Spinal cord (tissue), 10 donors: ENCODE measurements at places on chromosomes 16 and 17. TPM values are rescaled to one million over a fixed set of nuclear protein-coding genes. Genes with fewer than 3 reads are reported as not detected.

Gene ATAD5
- total RNA-seq = 5.4 TPM

Gene MT1M
- 4.0 TPM for total RNA-seq

GRCh38 chr17:75403131-75403530 lies 2.3 kb downstream of the GRB2 start:
- H3K27me3 ChIP-seq = no peaks in the 10 kb centered on the region
- no peak overlapping the region for H3K4me3 ChIP-seq
- peaks cover 9% of the 10 kb centered on the region for H3K4me1 ChIP-seq
- H3K27ac ChIP-seq = no peak overlapping the region

DNA sequence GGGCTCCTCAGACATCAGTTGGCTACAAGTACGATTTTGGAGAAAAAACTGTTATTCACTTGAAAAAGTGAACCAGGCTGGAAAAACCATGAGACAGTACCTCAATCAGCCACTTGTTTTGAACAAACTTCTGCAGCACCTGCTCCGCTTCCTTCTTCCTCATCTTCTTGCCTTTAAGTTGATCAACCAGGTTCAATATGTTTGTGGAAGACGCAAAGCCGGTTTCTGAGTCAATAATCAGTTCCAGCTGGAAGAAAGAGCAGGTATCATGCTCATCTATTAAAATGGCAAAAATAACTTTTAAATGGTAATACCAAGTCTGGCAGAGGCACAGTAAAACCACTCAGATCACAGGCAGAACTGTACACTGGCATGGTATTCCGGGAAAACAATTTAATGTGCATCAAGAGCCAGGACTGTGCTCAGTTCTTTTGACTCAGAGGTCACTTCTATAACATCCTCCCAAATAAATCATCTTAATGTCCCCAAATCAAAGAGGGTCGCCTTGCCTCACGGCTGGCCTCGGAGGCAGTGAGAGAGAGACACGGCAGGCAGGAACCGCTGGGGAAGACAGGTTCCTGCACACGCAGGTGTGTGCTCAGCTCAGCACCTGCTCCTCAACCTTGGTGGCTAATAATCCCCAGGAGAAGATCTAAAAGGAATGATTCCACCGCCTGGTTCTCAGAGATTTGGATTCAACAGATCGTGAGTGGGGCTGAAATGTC lies 29.7 kb downstream of the KDM8 start:
- H3K27me3 ChIP-seq = no peaks in the 10 kb centered on the region
- no peak for DNase-seq
- H3K36me3 ChIP-seq = peaks cover 61% of the 10 kb centered on the region
- peaks cover 30% of the 10 kb centered on the region for H3K4me1 ChIP-seq

DNA sequence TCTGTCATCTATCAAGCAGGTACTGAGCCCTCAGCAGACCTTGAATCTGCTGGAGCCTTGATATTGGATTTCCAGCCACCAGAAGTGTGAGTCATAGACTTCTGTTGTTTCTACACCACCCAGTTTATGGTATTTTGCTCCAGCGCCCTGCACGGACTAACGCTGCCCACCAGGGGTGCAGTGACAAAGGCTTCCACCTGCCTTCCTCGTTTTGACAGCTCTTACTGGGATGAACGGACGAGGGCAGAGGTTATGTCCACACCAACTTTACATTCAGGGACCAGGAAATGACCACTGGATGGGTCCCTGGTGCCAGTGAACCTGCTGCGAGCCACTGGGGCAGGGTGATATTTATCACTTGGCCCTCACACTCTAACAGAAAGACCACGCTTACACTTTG lies 66.6 kb upstream of the CBX4 start:
- DNase-seq = no peak
- H3K4me1 ChIP-seq = peaks cover 18% of the 10 kb centered on the region
- no peaks in the 10 kb centered on the region for H3K27me3 ChIP-seq

DNA sequence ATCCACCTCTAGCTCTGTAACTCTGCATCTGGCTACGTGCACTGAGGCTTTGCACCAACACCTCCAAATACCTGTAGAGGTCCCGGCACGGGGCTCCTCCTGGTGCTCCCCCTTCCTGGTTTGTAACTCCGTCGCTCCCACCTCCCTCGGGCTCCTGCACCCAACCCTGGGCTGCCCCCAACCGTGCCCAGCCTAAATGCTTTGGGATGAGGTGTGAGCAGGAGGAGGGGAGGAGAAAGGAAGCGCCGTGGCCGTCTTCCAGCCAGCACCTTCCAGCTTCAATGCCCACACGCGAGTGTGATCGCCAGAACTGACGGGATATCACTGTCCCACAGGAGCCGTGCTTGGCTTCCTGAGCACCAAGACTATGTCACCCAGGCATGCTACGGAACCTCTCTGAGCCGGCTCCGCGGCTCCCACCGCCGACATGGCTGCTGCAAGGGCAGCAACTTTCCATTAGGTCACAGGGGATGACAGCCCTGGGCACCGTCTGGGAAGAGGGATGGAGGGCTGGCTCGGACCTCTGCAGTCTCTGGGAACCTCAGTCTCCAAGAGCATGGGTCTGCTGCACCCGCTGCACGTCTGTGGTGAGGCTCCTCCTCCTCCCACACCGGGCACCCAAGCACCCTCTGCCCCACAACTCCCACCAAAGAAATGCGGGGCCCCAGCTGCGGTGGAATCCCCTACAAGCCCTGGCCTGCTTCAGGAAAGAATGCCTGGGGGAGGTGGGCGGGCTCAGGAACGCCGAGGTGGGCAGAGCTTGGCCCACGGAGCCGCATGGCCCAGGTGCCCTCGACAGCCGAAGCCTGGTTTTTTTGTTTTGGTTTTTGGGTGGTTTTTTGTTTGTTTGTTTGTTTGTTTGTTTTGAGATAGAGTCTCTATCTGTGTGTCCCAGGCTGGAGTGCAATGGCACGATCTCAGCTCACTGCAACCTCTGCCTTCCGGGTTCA lies 6.4 kb upstream of the SLC38A10 start:
- peaks cover 3% of the 10 kb centered on the region for H3K36me3 ChIP-seq
- no peak overlapping the region for H3K27ac ChIP-seq
- no peak overlapping the region for H3K4me3 ChIP-seq
- peaks cover 3% of the 10 kb centered on the region for H3K4me1 ChIP-seq

GRCh38 chr16:89308391-89309333 lies 91.2 kb downstream of the ZNF778 start:
- H3K27ac ChIP-seq = no peak overlapping the region
- no peaks in the 10 kb centered on the region for H3K27me3 ChIP-seq
- peaks cover 52% of the 10 kb centered on the region for H3K36me3 ChIP-seq
- no peak for DNase-seq
- H3K4me3 ChIP-seq = no peak overlapping the region

- peaks cover 11% of the 10 kb centered on the region for H3K36me3 ChIP-seq
- H3K4me3 ChIP-seq = peak within 1 kb of the TSS; percentile 48
- H3K4me1 ChIP-seq = peaks cover 65% of the 10 kb centered on the region
- peak; percentile 88 for DNase-seq
These were observed at the start of gene TSPOAP1 for GRCh38 chr17:58328195-58329034. Gene TSPOAP1, minus strand, starts transcription at chr17:58328795. Its CDS starts 875 bp downstream, at chr17:58327920.

- no peak overlapping the region for H3K27ac ChIP-seq
- H3K27me3 ChIP-seq = no peaks in the 10 kb centered on the region
- peaks cover 14% of the 10 kb centered on the region for H3K4me1 ChIP-seq
- DNase-seq = no peak
- no peak overlapping the region for H3K4me3 ChIP-seq
These were observed 18.5 kb upstream of the APRT start for GRCh38 chr16:88830258-88830657.

DNA sequence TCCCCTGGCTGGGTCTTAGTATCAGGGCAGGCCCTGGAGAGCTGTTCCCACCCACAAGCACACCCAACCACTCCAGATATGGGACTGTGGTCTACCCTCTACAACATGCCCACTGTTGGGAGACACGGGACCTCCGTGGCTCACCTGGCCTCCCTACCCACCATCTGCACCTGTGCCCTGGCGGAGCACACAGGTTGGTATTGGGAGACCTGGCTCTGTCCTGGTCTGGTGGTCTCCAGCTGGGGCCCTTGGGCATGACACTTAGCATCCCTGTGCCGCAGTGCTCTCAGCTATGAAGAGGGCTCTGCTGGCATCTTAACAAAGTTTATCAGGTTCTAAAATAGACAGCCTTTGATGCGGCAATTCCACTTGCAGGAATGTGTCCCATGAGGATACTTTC lies 5.8 kb downstream of the C16orf95 start:
- H3K4me1 ChIP-seq = peaks cover under 1% of the 10 kb centered on the region
- H3K27ac ChIP-seq = no peak overlapping the region
- H3K36me3 ChIP-seq = peaks cover 7% of the 10 kb centered on the region
- H3K4me3 ChIP-seq = no peak overlapping the region
- no peaks in the 10 kb centered on the region for H3K27me3 ChIP-seq

- peak overlapping the region; percentile 41 for H3K27ac ChIP-seq
- H3K27me3 ChIP-seq = no peaks in the 10 kb centered on the region
- no peak overlapping the region for H3K4me3 ChIP-seq
- H3K36me3 ChIP-seq = no peaks in the 10 kb centered on the region
- no peaks in the 10 kb centered on the region for H3K4me1 ChIP-seq
These were observed 57.4 kb upstream of the MRTFB start for GRCh38 chr16:14013571-14014283.

GRCh38 chr17:20975566-20975965 lies 67.2 kb downstream of the USP22 start:
- H3K4me3 ChIP-seq = no peak overlapping the region
- no peak overlapping the region for H3K27ac ChIP-seq
- no peaks in the 10 kb centered on the region for H3K4me1 ChIP-seq
- H3K27me3 ChIP-seq = no peaks in the 10 kb centered on the region
- no peaks in the 10 kb centered on the region for H3K36me3 ChIP-seq
- DNase-seq = no peak

- H3K27me3 ChIP-seq = no peaks in the 10 kb centered on the region
- DNase-seq = no peak
- no peak overlapping the region for H3K27ac ChIP-seq
- H3K4me1 ChIP-seq = no peaks in the 10 kb centered on the region
- H3K4me3 ChIP-seq = no peak overlapping the region
- H3K36me3 ChIP-seq = no peaks in the 10 kb centered on the region
These were observed 88.1 kb downstream of the GOSR1 start for GRCh38 chr17:30565073-30565935.

DNA sequence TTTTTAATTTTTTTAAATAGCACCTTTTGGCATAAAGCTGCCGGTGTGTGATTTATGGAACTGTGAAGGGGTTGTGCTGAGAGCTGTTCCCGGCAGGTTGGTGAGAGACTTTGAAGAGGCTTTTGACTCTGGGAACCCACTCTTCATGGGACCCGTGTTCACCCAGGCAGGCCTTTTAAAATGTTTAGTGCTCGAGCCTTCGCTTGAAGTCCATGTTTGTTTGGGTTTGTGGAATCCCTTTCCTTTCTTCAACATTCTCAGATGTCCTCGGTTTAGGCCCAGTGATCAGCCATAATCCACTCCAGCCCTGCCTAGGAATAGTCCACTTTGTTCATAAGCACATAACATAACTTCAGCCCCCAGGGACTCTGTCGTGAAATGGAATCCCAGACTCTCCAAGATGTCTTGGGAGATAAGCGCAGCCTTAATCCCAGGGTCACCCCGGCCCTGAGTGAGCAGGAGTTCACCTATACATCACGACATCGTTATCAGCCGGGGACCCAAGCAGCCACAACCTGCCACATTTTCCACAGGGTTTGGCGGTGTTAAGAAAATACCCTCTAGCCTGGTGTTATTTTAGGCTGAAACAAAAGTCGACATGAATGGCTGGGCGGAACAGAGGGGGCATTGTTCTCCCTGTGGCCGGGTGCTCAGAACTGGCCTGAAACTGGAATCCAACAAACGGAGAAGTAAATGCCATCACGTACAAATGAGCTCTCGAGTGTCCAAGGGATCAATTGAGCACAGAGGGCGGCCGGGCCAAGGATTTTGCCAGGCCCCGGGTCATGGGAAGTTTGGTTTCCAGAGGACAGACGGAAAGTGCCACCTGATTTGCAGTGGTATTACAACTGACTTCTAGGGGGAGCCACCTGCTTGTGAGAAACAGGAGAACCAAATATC lies 145.7 kb upstream of the IRX3 start:
- H3K4me1 ChIP-seq = peaks cover 8% of the 10 kb centered on the region
- no peak overlapping the region for H3K27ac ChIP-seq
- no peaks in the 10 kb centered on the region for H3K36me3 ChIP-seq
- peaks cover 19% of the 10 kb centered on the region for H3K27me3 ChIP-seq

GRCh38 chr17:15368600-15368999 lies 27.2 kb upstream of the TEKT3 start:
- no peak for DNase-seq
- H3K27me3 ChIP-seq = no peaks in the 10 kb centered on the region
- H3K4me3 ChIP-seq = no peak overlapping the region
- no peaks in the 10 kb centered on the region for H3K36me3 ChIP-seq
- H3K4me1 ChIP-seq = no peaks in the 10 kb centered on the region

DNA sequence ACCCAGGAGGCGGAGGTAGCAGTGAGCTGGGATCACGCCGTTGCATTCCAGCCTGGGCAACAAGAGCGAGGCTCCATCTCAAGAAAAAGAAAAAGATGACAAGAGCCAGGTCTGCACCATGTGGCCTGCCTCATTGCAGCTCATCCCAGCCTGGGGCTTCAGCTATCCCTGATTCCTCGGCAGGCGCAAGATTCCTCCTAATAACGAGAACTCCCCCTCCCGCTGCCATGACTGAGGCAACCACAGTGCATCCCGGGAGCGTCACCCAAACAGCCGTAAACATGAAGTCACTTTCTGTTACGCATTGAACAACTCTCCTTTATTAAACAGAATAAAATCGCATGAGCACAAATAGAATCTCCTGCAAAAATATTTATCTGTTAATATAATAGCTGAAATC lies 120.6 kb downstream of the MGAT5B start:
- no peak overlapping the region for H3K4me3 ChIP-seq
- peaks cover 17% of the 10 kb centered on the region for H3K4me1 ChIP-seq
- no peaks in the 10 kb centered on the region for H3K36me3 ChIP-seq
- DNase-seq = no peak

DNA sequence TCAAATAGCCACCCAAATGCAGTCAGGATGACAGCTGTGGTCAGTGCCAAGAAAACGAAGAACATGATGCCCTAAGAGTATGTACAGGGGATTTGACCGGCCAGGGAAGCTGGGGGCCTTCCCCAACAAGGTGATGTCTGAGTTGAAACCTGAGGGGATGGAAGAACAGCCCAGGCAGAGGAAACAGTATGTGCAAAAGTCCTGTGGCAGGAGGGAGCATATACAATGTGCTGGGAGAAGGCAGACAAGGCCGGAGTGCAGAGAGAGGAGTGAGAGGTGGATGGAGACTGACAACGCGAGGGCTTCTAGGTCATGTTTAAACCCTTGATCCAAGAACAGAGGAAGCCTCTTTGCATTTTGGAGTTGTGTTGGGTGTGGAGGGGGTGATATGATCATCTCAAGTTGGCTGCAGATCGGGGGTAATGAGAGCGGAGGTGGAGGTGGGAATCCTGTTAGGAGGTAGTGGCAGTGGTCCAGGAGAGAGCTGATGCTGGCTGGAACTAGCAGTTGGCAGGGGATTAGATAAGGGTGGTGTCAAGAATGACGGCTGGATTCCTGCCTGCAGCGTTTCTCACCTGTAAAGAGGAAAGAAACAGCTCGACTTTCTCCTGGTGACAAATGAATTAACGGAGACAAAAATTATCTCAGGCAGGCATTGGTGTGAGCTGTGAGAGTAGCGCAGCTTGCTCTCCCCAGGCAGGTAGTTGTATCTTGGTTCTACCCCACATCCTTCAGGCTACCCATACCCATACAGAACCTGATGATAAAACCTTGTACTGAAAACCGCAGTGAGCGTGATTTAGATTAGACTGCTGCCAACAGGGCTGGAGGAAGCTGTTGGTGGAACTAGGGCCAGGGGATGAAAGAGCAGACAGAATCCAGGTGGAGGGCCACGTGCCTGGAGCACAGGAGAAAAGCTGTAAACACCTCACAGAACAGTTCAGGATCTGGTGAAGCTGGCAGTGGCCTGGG lies 37.2 kb upstream of the NGFR start:
- H3K27ac ChIP-seq = no peak overlapping the region
- H3K27me3 ChIP-seq = no peaks in the 10 kb centered on the region
- no peaks in the 10 kb centered on the region for H3K36me3 ChIP-seq
- H3K4me1 ChIP-seq = peaks cover 24% of the 10 kb centered on the region
- no peak overlapping the region for H3K4me3 ChIP-seq
